Stimulated activated CD8-positive, alpha-beta memory T cell treated with anti-CD3 and anti-CD28 coated beads, Interleukin-12 subunit alpha, Interleukin-12 subunit beta, amount 100 ng/mL, for 1 hour (primary cell): ENCODE measurements at places on chromosomes 2 and 18.

- no peak for DNase-seq
Observed at GRCh38 chr2:42653908-42654445, 85.5 kb downstream of the MTA3 start.

DNA sequence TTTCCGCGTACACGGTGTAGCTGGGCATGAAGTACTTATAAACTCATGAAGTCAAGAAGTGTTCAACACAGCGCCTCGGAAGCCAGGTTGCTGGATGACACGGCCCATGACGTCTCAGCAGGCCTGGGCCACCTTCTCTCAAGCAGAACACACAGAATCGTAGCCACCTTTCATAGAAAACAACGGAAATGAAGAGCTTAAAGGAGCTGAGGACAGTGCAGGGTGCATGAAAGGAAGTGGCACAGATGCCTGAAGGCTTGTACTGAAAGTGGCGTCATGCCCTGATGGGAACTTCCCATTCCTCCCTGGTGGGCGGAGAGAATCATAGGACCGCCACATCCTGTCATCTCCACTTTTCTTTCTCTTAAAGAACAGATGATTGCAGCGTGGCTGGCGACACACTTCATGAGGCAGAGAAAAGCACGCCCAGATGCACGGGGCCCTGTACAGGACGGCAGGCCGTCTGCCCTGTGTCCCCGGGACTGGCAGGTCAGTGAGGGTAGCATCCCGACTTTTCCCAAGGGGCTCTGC lies 31.1 kb downstream of the HDAC4 start:
- DNase-seq = peak; percentile 25

DNA sequence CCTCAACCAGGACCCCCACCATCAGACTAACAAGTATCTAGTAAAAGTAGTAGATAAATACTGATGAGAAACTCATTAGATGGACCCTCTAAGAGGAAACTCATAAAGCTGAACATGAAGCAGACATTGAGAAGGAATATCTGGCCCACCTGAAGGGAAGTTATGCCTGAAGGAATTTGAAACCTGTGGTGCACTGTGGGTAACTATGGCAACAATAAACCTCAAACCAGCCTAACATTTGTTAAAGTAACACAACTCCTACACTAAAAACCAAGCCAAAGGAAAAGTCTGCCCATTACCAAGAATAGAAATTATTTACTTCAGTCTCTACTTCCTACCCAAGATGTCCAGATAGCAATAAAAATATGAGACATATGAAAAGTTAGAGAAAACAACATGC lies 43.4 kb downstream of the KIAA1328 start:
- DNase-seq = no peak

- DNase-seq = no peak
Observed at GRCh38 chr2:44573996-44574395, 212.2 kb downstream of the CAMKMT start.

DNA sequence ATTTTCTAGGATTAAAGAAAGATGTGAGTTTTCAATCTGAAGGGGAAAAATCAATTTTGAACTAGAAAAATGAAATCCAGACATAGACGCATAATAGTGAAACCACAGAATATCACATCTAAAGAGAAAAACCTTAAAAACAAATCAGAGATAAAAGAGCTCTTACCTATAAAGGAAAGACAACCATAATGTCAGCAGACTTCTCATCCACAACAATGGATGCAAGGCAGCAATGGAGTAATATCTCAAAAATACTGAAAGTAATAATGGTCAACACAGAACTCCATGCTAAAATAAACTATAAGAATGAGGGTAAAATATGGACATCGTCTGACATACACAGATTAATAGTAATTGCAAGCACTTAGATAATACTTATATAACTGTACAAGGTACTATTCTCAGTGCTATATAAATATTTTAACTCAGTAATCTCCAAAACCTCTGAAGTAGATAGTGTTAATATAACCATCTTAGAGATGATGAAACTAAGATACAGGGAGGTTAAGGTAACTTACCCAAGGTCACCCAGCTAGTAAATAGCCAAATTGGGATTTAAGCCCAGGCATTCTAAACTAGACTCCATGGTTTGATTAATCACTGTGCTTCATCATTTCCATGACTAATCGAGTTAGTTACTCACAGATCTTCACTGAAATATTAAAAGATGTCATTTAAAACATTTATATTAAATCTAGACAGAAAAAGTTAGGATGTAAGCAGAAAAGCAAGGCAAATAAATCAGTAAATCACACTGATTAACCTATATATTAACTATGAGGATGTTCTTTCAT lies 89.4 kb upstream of the SPTBN1 start:
- no peak for DNase-seq

DNA sequence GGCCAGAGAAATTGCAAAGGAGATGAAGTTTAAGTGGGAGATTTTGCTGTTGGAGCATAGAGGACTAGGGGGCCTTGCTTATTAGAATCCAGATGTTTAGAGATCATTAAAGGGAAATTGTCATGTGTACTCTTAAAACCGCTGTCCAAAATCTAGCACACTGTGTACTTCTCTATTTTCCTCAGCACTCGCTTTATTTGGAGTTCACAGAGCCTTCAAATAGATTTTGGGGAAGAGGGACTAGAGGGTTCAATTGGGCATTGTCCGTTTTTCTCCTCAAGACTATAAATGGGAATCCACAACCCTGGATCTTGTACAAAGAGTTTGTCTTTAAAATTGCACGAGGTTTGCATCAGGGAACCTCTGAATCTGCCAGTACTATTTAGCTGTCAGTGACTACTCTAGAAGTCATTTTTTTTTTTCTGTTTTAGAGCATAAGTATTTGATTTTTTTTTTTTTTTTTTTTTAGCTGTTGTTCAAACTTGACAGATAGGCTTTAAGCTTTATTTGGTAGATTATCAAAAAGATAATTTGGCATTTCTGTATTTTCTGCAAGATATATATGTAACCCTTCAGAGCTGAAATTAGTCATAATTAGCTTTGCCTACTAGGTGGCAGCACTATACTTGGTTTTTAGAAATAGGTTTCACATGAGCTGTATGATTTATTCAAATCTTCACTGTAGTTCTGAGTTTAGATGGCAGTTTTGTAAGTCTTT lies 14.2 kb downstream of the PMS1 start:
- no peak for DNase-seq

DNA sequence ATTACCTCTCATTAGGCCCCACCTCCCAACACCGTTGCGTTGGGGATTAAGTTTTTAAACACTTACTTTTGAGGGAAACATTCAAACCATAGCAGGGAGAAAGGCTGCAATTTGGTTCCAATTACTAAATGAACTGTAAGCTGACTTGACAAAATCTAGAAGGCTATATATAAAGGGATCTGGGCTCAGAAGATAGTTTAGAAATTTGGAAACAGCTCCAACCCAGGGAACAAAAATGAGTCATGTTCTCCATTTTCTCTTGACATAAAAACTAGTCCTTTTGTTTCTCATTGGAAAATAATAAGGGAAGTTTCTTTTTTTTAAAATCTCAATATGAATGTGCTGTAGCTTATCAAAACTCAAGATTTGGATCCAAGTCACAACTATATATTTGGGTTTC lies 17.5 kb downstream of the MOGAT1 start:
- DNase-seq = no peak

DNA sequence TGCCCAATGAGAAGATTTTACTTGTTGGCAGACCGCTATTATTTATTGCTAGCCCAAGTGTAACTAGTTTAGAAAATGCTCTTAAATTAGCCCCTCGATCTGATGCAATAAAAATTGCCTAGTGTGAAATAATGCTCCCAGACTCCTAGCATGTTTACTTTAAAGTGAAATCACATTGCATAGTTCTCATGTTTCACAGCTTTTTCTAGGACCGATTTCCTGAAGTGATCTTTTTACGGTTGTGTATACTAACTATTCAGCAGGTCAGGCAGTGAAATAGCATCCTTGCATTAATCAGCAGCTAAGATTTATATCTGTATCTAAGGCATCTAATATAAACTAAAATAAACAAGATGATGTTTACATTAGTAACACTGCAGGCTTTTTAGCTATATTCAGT lies 52.4 kb downstream of the PMS1 start:
- no peak for DNase-seq

- DNase-seq = peak; percentile 58
Observed at GRCh38 chr2:30231996-30232800, 864 bp downstream of the LBH start.

DNA sequence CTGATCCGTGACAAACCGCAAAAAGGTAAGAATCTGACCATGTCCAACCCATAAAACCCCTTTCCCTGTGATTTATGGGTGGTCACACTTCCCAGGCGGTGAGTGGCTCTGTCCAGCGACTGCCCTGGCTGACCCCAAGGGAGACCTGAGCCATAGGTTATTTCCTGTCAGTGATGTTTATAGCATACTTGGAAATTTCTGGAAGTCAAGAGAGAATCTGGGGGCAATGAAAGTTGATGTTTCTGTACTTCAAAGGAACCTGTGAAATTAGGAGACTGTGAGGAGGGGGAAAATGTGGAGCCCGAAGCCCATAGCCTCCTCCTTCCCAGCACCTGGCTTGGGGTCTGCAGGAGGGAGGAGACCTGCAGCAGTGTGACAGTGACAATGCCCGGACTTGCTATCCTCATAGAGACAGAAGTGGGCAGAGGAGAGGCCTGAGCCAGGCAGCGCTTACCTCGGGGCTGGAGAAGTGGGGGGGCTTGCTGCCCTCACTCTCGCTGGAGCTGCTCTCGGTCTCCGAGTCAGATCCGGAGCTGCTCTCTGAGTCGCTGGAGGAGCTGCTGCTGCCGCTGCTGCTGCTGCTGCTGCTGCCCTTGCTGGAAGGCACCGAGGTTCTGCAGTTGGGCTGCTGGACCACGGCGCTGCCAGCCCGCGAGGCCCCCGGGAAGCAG lies 111.3 kb upstream of the REV1 start:
- DNase-seq = no peak

GRCh38 chr2:119425620-119426395 lies 5.8 kb upstream of the TMEM37 start:
- no peak for DNase-seq

GRCh38 chr2:8575038-8575833 lies 106.6 kb upstream of the ID2 start:
- DNase-seq = peak; percentile 26

GRCh38 chr2:118847762-118848172 lies 319 bp upstream of the EN1 start:
- DNase-seq = no peak

DNA sequence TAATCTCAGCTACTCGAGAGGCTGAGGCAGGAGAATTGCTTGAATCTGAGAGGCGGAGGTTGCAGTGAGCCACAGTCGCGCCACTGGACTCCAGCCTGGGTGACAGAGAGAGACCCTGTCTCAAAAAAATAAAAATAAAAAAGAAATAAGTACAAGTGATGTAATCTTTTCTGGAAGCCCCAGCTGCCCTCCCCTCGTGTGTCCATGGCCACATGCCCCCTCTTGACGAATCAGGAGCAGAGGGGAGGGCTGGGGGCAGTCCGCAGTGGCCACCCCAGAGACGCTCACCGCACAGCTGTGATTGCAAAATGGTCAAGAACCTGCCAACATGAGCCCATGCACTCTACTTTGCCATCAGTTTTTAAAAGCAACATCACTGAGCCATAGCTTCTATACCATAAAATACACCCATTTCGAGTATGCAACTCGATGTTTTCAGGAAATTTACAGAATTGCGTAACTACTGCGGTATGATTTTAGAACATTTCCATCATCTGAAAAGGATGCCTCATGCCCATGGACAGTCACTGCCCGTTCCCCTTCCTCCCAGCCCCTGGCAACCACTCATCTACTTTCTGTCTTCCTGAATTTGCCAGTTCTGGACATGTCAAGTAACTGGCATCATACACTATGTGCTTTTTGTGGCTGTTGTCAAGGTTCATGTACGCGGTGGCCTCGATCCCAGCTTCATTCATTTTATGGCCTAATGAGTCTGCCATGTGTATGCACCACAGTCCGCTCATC lies 88.1 kb downstream of the NDUFA10 start:
- no peak for DNase-seq

DNA sequence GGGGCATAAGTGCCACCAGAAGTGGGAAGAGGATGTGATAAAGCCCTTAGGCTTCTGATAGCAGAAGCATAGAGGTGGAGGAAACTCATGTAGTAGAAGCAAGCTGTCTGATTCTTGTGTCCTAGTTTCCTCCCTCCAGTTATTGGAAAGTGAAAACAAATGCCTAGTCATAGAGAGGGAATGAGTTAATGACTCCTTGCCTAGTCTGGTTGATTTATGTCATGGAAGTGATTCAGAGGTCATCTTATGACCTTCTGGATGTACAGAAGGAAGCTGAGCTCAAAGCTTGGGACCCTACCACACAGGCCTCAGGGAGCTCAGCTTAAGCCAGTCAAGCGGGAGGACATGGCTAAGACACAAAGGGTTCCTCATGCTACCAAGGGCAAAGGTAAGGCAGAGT lies 232.2 kb downstream of the THSD7B start:
- no peak for DNase-seq

DNA sequence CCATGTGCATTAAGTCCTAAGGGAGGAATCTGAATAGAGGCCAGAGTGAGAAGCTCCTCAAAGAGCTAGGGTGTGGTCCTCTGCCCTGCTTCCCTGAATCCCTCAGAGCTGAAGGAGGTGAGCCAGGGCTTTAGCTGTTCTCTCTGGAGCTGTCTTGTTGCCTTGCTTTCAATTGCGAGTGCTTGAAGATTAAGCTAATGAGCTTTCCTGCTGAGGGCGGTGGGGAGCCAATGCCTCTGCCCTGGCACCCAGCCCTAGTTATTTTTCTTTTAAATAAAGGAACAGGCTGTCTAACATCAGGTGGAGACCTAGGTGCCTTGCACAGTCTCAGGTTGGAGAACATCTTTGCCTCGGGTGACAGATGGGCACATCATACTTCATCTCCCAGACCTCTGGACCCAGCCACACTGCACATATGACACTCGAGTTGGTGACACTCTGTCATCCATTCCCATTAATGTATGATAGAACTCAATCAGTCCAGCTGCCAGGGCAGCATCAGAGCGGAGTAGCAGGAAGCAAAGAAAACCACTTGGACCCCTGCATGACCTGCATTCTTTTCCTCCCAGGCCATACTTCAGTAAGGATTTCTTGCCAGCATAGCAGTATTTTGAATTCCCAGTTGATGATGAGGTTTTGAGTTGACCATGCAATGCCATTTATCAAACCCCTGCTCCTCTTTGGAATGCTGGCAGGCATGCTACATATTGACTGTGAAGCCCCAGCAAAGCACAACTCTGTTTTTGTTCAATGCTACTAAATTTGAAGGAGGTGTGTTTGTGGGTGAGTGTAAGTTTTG lies 292.7 kb downstream of the RNF144A start:
- DNase-seq = no peak

DNA sequence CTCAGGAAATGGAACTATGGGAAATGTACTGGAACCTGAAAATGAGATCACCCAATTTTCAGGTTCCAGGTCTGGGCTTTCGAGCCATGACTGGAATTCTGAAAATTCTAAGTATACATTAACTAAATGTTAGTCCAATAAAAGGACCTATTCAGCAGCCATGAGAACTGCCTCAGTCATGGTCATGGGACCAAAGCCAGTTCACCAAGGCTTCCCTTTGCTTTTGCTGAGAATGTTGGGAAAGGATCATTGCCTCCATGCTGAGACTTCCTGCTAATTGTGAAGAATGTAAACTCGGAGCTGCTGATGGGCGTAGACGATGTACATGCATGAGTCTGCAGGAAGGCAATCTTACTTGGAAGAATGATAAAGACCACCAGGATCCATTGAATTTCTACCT lies 624.4 kb upstream of the SOX11 start:
- DNase-seq = no peak

GRCh38 chr2:74714691-74715080 lies 60.6 kb downstream of the SEMA4F start:
- DNase-seq = no peak
